ENCODE measurements at places on chromosomes 12 and 14.

- DNase-seq = no peak
These were observed 19.0 kb upstream of the RAB3IP start for GRCh38 chr12:69719336-69720316.

DNA sequence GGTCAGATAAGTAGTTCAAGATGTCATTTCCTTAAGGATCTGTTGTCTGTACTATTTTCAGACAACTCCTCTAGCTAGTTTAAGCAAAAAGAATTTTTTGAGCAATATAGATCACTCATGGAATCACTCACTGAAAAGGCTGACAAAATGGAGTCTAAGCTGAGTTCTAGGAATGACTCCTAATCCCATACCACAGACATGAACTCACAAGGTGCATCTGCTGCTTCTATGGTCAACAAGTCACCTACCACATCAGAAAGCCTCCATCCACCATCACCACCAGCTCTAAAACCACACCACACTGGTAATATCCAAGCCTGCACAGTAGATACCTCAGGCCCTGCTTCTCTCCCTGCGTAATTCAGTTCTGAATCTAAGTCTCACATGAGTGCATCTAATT, 33.0 kb downstream of the PWP1 start:
- DNase-seq = no peak

DNA sequence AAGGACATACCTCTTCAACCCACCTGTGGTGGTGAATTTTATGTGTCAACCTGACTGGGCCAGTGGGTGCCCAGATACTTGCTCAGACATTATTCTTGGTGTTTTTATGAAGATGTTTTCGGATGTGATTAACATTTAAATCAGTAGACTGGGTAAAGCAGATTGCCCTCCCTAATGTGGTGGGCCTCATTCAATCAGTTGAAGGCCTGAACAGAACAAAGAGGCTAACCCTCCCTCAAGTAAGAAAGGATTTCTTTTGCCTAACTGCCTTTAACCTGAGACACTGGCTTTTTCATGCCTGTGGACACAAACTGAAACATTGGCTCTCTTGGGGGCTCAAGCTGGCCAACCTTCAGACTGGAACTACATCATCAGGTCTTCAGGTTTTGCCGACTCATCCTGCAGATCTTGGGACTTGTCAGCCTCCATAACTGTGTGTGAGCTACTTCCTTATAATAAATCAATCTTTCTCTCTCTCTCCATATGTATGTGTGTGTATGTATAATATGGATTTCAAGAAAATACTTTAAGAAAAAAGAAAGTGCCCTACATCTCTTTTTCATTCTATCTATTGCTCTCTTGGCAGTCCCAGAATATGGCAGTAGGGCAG, 39.4 kb downstream of the RTN1 start:
- no peak for DNase-seq

DNA sequence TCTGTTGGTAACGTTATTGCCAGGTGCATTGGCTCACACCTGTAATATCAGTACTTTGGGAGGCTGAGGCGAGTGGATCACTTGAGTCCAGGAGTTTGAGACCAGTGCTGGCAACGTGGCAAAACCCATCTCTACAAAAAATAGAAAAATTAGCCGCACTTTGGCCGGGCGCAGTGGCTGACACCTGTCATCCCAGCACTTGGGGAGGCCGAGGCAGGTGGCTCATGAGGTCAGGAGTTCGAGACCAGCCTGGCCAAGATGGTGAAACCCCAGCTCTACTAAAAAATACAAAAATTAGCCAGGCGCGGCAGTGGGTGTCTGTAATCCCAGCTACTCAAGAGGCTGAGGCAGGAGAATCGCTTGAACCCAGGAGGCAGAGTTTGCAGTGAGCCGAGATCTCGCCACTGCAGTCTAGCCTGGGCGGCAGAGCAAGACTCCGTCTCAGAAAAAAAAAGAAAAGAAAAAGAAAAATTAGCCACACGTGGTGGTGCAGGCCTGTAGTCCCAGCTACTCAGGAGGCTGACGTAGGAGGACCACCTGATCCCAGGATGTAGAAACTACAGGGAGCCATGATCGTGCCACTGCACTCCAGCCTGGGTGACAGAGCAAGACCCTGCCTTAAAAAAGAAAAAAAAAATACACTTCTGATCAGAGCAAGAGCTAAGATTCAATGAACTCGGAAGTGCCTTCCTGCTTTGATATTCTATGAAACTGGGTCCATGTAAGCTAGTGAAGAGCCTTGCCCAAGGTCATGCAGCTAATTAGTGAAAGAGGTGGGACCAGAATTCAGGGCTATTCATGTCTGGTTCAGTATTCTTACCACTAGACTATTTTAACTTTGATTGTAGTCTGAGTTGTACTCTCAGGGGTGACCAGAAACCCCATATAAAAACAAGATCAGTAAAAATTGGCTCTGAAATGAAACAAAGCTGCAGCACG, 4.2 kb upstream of the RNASE8 start:
- DNase-seq = no peak

DNA sequence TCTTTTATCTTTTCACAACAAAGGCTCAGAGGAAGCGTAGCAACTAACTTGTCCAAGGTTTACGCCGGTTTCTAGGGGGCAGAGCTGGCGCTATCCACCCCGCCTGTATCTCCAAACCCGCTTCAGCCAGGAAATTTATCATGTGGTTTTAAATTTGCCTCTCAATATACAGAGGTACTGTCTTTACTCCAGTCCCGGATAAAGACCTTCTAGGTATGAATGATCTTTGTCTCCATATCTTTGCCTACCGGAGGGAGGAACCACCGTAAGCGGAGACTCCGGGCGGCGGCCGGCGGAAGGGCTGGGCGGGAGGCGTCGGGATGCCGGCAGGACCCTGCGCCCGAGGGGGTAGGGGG, 693 bp upstream of the RIMKLB start:
- no peak for DNase-seq

DNA sequence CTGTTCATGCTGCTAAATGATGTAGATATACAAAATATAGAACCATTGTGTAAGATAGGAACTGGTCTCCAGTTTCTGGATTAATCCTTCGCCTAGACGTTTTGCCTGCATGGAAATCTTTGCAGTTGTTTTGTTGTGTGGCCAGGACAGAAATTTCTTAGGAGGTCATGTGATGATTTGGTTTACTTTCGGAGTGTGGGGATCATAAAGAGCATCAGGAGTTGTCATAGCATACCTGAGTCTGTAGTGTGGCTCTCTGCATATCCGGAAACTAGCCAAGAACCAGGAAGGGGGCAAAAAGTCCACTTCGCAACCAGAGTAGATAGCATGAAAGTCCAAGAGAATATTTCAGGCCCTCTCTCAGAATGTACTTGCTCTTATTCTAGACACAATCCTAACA, 3.1 kb downstream of the SAMD4A start:
- no peak for DNase-seq

DNA sequence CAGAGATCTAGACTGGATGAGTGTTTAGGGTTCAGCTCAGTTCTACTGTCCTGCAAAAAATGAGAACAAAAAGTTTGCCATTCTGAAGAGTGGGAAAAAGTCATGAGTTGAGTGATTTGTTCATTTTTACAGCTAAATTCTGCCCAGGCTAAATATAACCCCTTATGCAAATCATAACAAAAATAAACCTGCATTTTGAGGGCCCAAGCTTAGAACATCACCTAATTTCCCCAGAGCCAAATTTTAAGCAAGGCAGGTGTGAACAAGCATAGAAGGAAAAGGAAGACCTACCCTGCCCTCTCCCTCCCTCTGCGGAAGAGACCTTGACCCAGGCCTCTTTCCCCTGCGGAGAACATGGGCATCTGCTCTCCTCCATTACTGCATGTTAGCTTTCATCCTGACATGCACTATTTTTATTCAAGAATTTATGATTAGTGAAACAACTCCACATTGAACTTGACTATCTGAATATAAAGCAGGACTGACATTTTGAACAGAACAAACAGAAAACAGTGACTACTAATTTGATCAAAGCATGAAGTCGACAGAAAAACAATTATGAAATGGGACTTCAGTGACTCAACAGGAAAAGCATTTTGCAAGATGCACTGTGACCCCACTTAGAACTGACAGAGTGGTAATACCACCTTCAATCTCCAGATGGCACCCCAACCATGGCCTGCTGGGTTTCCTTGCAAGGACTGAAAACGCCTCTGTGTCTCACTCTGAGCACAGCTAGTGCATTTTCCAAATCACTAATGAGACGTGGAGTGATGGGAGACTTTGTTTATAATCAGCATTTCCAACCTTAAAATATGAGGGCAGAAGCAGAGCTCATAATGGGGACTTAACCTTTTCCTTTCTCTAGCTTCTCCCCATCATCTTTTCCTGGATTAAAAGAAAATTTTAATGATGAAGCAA, 30.9 kb upstream of the SELPLG start:
- DNase-seq = peak; percentile 39

DNA sequence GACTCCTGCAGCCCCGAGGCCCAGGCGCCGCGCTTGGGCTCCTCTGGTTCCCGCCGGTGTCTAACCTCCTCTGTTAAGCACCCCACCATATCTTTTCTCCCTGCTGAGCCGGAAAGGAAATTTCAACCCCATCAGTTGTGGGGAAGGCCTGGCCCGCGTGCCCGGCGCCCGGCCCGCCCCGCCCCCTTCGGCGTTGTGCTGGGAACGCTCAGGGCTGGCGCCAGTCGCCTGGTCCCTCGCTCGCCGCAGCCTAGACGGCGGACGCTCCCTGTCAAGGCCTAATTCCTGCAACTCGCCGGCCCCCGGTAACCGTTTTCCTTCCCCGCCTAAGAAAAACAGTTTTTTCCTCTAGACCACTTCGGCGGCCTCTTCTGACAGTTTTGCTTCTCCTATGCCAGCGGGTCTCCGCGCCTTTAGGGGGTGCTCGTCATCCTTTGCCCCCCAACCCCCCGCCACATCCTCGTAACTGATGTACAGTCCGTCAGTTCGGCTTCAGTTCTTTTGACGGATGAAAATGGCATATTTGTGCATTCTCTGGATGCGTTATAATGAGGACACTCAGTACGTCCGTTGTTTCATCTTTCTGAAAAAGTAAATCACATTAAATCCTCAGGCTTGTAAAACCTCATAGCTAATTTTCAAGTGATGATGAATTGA, 506 bp upstream of the NAP1L1 start:
- no peak for DNase-seq

GRCh38 chr12:50665609-50666008, 98.3 kb upstream of the ATF1 start:
- DNase-seq = no peak

DNA sequence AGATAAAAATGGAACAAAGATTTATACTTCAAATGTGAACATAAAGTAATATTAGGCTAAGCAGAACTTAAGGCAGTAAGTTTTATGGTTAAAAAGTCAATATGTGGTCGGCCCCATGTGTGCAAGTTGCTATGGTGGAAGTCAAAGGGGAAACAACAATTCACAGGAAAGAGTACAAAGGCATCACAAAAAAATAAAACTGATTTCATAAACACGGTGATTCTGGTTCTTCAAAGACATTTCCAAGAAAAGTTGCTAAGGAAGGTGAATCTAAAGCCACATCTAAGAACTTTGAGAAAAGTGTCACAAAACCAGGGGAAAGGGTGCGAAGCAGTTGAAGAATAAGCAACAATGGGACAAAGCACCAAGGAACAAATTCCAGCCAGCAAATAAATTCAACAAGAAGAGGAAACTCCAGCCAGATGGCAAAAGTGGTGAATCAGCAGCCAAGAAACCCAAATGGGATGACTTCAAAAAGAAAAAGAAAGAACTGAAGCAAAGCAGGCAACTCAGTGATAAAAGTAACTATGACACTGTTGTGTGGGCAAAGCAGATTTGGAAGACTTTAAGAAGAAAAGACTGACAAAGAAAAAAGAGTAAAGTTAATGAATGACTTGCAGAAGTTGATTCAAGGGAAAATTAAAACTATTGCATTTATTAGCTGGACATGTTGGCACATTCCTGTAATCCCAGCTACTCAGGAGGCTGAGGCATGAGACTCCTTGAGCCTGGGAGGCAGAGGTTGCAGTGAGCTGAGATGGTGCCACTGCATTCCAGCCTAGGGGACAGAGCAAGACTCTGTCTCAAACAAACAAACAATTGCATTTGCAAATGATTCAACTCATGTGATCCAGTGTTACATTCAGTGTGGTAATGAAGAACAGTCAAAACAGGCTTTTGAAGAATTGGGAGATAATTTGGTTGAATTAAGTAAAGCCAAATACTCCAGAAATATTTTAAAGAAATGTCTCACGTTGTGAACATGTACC, 19.5 kb downstream of the PTGDR start:
- no peak for DNase-seq

DNA sequence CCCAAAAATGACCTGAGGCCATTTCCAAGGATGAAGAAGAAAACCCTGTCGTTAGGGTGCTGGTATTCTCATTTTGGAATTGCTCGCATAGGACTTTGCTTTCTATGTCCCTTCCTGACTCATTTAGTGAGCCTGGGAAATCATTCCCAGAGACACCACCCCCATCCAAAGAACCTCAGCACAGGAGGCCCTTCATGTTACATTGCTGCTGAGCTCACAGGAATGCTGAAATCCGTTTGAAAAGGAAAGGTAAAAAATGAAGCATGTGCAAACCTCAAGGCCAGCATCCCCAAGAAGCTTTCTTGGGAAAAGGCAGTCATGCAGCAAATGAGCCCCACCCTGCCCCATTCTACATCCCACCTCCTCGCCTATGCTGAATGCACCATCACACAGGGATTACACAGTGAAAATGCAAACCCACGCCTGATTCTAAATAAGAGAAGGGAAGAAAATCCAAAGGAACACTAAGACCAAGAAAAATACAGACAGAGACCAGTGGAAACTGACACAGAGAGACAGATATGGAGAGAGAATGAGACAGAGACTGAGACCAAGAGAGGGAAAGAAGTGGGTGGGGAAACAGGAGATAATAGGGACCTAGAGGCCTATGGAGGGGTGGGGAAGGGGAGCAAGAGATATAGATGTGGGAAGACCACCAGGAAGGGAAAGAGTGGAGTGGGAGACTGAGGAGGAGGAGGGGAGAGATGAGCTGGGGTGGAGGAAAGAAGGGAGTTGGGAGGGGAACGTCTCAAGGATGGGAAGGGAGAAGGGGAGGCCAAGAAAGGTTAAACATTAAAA, 33.5 kb downstream of the NIN start:
- DNase-seq = no peak

DNA sequence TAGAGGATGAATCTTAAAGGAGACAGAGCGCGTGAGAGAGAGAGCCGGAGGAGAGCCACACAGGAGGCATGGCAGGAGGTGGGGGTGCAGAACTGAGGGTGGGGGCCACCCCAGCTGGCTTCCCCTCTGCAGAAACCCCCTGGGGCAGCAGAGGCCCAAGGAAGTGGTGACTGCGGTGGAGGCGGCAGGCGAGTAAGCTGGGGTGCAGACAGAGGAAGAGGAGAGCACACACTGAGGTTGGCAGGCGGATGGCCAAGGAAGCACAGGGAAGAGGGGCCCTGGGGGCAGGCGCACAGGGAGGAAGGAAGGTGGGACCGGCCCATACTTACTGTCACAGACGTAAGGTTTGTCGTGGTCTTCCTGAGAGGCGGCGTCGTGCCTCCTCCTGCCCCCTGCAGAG, 179.8 kb downstream of the DPF3 start:
- peak; percentile 3 for DNase-seq

Data from stimulated activated CD8-positive, alpha-beta memory T cell treated with anti-CD3 and anti-CD28 coated beads, Interleukin-15, amount 100 ng/mL, for 24 hours (primary cell).